Tibial nerve (tissue), 4 donors: ENCODE measurements at places on chromosomes 7 and 10.

DNA sequence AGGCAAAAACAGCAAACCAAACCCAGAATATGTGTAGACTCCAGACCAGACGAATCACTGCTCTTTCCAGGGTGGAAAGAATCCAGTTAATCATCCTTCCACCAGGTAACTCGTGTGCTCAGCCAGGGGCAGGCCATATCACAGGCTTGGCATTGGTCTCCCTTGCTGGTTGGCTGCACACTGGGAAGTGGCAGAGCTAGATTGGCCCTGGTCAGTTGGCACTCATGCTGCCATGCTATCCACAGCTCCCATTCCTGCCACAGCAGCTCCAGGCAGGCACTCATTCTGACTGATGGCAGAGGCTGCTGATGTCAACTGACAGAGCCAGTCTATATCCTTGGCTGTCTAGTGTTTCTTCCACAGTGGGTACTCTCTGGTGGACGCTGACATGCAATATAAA lies 9.7 kb upstream of the GDF10 start:
- no peak for DNase-seq

GRCh38 chr10:87504307-87504639 lies 420 bp upstream of the MINPP1 start:
- DNase-seq: no peak

- DNase-seq: no peak
Measured at GRCh38 chr10:76231286-76231934, 800.0 kb downstream of the LRMDA start.

DNA sequence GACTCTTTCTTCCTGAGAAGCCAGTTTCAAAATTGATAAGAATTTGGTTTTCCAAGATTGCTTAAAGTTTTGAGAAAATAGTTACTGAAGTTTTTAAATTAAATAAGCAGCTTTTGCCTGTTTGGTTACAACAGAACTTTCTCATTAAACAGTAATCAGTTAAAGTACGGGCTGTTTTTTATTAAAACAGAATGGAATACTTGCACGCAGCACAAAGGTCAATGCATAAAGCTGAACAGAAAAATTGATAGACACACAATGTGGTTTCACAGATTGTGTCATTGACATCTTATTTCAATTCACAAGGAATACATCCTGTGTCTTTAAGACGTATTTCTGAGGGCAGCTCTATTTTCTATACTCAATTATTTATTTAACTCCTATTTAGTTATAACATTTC lies 192.2 kb downstream of the PRKG1 start:
- no peak for DNase-seq

DNA sequence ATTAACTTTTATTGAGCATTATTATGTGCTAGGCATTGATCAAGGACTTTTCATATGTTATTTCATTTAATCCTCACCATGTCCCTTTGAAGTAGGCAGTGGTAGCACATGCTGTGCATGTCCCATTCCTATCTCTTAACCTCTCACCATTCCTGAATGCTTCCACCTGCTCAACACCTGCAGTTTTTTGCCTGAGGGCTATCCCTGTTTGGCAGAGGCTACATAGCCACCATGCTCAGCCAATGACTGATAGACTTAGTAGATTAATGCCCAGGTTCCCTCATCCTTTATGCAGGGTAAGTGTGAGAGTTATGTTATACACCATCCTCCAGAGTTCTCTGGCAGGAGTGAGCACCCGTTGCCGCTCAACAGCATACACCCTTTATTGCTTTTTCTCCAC lies 387.8 kb downstream of the BBS9 start:
- DNase-seq: no peak
